ENCODE measurements at places on chromosomes 5 and 9.

DNA sequence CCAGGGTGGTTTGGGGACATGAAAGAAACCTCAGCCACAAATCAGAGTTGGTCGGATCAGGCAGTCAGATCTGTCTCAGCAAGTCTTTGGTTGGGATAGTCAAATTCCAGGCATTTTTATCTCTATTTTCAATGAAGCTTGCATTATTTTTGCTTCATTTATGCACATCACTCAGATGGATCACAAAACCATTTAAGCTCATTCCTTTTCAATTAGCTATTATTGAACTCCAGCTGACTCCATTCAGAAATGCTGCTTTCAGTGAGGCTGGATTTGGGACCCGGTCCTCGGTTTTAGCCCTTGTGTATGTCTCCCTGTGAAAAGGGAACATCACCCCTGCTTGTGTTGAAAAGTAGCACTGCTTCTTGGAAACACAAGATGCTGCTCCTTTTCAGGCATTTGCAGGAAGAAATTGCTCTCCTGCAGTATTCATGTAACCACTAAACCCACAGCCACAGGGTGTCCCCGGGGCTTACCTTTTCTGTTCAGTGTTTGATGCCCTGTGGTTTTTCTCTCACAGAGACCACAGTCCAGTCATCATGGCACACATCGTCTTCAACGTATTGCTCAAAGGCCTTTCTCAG is 232.9 kb downstream of the NFIB start:
- DNase-seq = no peak

GRCh38 chr5:88193896-88194295 is 74.7 kb downstream of the TMEM161B start:
- no peak for DNase-seq

DNA sequence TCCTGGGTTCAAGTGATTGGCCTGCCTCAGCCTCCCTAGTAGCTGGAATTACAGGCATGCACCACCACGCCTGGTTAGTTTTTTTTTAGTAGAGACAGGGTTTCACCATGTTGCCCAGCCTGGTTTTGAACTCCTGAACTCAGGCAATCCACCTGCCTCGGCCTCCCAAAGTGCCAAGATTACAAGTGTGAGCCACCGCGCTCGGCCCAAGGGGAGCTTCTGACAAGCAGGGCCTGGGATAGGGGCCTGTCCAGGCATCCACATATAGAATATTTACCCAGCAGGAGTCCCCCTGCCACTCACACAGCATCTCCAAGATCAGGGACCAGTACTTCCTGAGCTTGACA is 10.1 kb downstream of the IRF1 start:
- no peak for DNase-seq

DNA sequence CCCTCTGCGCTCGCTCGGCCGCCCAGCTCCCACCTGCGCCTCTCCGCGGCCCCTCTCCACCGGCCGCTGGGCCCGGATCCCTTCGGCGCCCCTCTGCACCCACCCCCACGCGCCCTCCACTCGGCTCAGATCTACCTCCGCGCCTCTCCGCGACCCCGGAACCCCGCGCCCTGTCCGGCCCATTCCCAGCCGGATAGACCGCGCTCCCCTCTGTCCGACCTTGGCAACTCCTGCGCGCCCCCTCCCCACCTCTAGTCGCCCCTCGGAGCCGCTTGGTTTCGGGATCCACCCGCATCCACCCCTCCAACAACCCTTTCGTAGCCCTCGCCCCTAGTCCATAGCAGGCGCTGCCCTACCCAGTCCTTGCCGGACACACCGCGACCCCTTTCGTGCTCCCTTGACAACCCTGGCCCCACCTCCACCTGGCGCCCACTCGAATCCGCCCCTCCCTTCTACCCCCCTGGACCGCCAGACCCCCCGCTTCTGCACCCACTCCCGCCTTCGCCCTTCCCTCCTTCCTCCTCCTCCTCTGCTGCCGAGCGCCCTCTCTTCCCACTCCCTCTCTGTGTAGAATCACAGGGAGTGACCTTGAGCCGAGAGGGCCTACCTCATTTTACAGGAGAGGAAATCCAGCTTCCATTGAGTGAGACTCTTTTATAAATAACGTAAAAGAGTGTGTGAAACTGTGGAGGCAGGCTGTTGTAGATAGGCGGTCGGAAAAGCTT is 525 bp upstream of the AK3 start:
- DNase-seq = no peak

- no peak for DNase-seq
These were observed 10.5 kb downstream of the ADGRV1 start for GRCh38 chr5:90569084-90569483.

GRCh38 chr9:86573886-86574285 is 219.7 kb upstream of the TUT7 start:
- no peak for DNase-seq

DNA sequence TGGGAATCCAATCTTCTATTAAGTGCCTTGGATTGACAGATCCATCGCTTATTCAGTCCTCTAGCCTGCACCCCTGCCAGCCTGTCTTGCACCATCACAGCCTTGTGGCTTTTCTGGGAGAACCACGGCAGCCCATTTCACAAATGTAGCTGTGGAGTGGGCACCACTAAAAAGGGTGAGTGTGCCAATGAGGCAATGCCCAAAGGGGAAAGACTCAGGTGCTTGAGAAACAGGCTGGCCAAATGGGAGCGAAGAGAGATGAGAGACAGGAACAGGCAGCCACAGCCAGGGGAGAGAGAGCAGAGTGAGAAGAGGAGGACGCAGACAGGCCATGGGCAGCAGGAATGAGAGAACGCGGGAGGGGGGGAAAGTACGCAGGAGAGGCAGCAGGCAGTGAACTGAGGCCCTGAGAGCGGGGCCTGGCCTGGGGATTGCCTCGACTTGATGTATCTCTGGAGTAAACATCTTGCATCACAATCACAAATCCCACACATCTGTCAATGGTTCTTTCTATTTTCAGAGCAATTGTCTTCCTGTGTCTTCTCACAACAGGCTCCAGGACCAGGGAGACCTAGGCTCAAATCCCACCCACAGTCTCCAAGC is 173.1 kb downstream of the SYK start:
- DNase-seq = peak; percentile 36

DNA sequence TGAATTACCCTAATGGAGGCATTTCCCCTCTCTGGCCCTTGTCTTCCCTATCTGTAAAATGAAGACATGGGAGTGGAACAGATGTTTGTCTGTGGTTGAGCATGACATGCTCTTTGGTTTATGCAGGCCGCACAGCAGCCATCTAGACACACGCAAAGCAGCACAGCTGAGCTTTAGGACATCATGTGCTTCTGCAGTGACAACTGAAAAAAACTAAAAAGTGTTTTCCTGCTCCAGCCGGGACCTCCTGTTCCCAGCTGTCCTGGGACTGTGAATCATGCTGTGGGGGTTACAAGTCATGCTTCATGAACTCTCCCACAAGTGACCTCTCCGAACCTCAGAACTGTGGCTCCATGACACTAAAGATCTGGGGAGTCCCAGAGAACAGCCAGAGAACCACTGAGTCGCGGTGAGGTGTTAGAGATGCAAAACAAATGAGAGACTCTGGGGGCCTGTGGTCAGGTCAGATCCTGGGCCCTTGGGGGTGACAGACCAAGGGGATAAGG is 1.7 kb downstream of the SMIM3 start:
- DNase-seq = peak; percentile 85

GRCh38 chr5:34553581-34553980 is 102.5 kb upstream of the RAI14 start:
- DNase-seq = no peak

DNA sequence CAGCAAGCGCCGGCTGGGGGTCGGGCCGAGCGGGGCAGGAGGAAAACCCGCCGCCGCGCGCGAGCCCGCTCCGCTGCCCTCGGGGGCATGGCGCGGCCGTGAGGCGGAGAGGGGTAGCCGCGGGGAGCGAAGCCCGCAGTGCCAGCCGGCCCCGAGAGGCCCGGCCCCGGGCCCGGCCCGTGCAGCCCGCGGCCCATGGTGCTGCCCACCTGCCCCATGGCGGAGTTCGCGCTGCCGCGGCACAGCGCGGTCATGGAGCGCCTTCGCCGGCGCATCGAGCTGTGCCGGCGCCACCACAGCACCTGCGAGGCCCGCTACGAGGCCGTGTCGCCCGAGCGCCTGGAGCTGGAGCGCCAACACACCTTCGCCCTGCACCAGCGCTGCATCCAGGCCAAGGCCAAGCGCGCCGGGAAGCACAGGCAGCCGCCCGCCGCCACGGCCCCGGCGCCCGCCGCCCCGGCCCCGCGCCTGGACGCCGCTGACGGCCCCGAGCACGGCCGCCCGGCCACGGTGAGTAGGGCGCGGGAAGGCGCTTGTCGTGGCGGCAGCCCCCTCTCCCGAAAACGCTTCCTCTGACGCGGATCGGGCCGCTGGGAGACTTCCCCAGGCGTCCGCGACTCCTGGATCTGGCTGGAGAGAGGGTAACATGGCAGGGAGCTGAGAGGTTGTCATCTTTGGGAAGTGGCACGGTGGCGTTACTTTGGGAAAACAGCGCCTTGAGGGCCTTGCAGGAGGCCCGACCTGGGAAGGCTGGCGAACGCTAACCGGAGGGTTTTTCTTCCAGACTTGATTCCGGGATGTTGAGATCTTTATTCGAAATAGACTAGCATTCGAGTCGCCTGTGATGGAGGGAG is 523 bp downstream of the MAML1 start:
- DNase-seq = no peak

DNA sequence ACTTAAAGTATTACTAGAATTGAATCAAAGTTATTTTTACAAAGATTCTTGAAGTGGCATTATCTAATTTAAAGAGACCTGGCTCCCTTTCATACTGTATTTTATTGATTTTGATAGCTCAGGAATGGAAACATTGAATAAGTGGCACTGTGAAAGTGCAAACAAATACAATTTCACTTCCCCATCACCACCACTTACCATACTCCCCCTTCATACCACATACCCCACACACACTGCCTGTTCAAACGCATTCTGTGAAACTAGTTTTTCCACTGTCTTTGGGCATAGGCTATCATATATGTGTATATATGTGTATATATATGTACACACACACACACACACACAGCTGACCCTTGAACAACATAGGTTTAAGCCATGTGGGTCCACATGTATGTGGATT is 62.1 kb upstream of the ATG10 start:
- no peak for DNase-seq

- DNase-seq = no peak
These were observed 142.8 kb downstream of the PDZD2 start for GRCh38 chr5:31781772-31782171.

DNA sequence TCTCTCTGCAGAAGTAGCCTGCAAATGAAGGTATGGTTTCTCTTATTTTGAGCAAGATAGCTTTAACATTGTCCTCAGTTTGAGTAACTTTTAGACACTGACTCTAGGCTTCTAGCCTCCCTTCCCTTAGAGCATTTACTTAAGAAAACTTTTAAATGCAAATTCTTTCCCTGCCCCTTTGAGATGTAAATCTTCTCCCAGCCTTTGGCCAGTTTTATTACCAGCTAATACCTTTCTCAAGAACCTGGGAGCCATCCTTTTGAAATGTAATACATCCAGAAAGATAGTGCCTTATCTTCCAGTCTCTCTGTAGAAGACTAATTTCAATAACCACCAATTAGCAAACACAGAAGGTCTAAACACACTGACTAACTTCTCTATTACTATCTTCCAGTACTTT is 688.9 kb upstream of the CDH9 start:
- no peak for DNase-seq

DNA sequence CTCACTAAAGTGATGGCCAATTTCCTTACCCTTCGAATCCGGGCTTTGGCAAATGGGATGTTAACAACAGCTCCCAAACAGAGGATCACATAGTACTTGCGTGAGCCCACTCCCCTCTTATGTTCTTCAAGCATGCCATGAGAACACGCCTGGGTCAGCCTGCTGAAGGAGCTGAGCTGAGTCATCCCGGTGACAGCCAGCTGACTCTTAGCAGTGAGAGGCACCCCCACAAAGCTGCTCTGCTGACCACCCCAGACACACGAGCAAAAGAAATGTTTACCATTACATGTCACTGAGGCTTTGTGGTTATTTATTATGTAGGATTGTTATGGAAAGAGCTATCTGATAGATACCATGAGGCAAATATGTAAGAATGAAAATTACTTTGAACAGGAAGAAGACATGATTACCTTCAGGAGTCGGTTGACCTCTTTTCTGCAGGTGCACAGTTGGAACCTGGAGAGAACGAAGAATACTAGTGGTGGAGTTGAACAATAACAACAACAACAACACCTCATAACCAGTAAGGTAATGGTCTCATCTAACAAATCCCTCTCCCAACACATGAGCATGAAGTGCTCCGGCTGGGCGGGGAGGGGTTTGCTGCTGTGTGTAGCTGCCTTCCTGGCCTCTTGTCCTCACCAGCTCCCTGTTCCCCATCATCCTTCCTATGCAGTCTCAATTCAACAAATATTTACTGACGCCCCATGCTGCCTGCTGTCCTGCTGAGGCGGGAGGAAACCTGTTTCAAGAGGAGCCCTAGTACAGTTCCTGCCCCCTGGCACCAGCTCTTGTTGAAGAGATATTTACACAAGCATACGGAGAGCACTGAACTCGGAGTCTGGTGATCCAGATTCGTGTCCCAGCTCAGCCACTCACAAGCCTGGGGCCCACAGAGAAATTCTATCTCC is 69.4 kb upstream of the LHFPL2 start:
- no peak for DNase-seq

GRCh38 chr5:94498199-94498598 is 120.2 kb downstream of the KIAA0825 start:
- no peak for DNase-seq

DNA sequence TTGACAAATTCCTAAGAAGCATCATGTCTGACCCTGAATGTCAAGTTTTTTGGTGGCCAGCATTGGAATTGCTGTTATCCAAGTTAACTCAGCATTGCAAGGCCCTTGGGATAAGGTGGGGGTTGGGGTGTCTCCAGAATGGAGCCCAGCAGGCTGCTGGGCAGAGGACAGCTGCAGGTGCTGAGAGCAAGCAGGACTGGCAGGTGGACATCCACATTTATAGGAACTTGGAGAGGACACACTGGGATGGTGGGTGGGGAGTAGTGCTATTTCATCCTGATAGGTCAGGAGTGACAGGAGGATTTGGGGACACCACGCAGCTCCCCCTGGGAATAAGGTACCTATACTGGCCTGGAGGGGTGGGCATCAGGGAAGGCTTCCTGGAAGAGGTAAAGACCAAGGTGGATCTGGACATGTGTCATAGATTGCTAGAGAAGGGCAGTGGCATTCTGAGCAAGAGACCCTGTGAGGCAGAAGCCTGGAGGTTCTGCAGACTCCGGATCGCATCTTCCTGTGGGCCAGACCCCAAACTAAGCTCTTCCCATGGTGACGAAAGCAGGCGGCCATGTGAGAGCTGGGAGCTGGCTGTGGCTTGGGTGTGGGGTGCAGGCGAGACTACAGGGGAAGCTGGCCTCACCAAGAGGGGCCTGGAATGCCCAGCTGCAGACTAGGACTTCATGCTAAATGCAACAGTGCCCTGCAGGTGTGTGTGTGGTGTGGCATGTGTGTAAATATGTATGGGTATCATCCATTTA is 148.1 kb downstream of the RGS3 start:
- DNase-seq = no peak

GRCh38 chr5:160799184-160799583 is 52.8 kb downstream of the ATP10B start:
- peak; percentile 85 for DNase-seq

- DNase-seq = no peak
These were observed 137.4 kb downstream of the CD180 start for GRCh38 chr5:67058998-67059743.

GRCh38 chr5:160030631-160031377 is 21.9 kb downstream of the TTC1 start:
- DNase-seq = no peak

GRCh38 chr5:148807851-148808250 is 18.6 kb upstream of the ADRB2 start:
- no peak for DNase-seq
